Hippocampal formation (tissue), 2 donors: ENCODE measurements at places on chromosomes 16 and 17.

- no peak for DNase-seq
Measured at GRCh38 chr17:35341411-35341992, 31.9 kb downstream of the SLFN11 start.

DNA sequence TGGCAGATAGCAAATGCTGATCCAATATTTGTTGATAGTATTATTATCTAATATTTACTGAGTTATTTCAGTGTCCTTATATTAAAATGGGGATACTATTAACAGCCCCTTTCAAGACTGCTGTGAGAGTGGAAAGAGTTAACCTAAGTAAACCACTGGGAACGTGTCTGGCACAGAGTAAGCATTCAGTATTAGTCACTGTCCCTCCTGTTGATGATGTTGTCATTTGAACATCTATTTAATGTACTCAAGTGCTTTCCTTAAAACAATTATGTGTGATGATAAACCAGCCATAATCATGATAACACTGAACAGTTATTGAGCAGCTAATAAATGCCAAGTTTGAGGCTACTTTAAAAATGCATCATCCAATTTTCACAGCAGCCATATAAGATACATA, 135.7 kb upstream of the XYLT1 start:
- DNase-seq = no peak

GRCh38 chr16:86651823-86652222, 73.5 kb downstream of the FOXL1 start:
- DNase-seq = no peak

- no peak for DNase-seq
Measured at GRCh38 chr17:16061631-16062030, 62.0 kb downstream of the TTC19 start.

- no peak for DNase-seq
Measured at GRCh38 chr16:47947723-47948122, 208.1 kb downstream of the ABCC12 start.

DNA sequence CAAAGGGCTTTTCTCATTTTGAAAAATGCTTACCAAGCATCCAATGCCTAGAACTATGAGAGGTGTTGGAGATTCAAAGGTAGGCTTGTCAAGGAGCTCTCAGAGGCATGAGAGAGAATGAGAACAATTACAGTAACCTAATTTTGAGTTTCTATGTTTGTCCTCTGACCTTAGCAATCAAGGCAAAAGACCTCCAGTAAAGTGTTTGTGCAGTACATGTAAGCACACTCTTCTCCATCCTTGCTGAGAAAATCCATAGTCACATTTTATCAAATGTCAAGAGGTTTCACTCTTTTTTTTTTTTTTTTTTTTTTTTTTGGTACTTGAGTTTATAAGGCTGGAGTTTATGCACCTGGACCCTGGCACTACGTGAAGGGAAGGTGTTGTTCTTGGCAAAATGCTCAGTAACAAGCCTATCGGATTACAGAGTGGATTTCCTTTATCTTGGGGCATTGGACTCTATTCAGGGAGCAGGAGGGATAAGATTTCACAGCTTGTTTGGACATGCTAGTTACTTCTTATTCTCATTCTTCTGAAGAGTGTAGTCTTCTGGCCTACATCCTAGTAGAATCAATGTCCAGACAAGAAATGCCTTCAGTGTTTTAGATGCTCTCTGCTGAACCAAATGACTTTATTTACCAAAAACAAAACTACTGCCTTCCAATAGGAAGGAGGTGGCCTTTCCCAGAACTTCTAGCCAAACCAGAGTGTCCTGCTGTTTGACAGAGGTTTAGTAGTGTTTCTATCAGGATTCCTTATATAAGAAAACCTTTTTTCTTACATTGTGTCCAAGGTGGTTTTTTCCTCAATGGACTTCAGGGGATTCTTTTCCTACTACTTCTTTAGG, 21.9 kb downstream of the KCNJ2 start:
- no peak for DNase-seq

DNA sequence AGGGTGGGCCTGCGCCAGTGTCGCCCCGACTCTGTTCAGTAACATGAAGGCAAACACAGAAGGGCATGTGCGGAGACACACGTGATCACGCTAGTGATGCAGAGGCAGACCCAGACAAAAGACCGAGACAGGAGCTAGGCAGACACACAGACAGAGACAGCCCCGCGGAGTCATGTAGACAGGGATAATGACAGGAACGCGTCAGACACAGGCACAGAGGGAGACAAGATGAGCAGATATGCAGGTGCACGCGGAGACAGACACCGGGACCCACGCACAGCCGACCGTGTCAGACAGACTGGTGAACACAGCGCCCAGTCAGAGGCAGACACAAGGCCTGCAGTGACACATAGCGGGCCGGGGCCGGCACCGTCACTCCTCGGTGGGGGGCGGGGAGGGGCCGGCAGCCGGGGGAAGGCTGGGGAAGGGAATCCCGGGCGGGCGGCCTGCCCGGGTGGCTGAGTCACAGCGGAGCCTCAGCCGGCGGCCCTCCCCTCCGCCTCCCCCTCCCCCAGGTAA, 7.4 kb downstream of the KDM6B start:
- DNase-seq = peak; percentile 72
